ENCODE measurements at places on chromosomes 12 and 14.

GRCh38 chr12:77861317-77861716 lies 30.6 kb downstream of the NAV3 start:
- DNase-seq = no peak

DNA sequence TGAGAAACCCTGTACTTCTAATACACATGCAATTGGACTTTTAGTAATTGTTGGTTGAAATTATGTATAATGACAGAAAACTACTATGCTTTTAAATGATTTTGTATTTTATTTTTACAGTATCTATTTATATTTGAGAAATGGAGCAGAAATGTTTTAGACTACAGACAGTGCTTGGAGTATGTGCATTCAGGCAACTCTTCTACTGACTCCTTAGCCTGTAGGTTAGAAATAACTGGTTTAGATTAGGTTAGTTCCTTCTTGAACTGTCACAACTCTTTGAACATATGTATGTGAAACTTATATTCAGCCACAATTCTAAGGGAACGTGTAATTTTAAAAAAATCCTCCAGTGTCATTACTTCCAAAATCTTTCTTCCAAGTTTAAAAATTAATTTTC lies 1.7 kb downstream of the FGFR1OP2 start:
- no peak for DNase-seq

DNA sequence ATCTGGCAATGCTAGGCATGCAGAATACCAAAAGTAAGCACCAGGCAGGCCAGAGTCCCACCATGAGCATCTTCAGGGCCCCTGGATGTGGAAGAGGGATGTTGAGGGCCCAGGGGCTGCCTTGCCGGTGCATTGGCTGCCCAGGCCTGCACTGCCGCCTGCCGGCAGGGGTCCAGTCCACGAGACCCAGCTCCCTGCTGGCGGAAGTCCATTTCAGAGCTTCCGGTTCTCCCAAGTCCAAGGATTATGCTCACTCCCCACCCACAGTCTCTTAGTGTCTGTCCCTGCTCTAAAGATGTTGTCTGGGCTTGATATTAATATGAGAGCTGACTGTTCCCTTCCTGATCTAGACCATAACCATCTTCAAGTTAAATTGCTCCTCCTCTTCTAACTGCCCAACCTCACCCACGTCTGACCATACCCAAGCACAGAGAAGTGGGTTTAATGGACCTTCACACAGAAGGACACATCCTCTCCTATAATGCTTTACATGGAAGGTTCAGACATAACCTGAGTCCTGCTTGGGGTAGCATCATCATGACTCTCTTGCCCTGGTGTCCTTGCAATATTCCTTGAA lies 117.4 kb downstream of the DAD1 start:
- DNase-seq = peak; percentile 79

GRCh38 chr12:112419297-112420133 lies 768 bp downstream of the PTPN11 start:
- peak; percentile 92 for DNase-seq

GRCh38 chr14:97217111-97217885 lies 420.1 kb downstream of the VRK1 start:
- DNase-seq = no peak

GRCh38 chr14:75226755-75227544 lies 50.5 kb upstream of the TMED10 start:
- no peak for DNase-seq

- peak; percentile 51 for DNase-seq
Measured at GRCh38 chr12:5554711-5555110, 122.8 kb downstream of the NTF3 start.

DNA sequence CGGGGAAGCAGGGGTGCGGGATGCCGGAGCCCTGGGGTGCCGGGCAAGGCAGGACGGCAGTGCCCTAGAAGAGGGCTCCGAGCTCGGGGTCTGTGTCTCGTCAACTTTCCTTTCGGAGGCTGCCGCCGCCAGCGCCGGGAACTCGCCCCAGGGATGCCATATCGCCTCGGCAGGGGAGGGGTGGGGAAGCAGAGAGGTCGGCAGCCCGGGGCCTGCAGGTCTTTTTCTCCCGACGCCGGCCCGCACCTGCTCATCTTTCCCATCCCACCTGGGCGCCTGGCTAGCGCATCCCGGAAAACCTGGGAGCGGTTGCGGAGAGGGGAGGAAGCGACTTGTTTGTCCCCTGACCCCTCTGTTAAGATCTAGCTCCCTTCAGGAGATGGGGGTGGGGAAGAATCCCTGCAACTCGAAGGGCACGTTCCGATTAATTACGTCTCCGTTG lies 547 bp downstream of the CNTN1 start:
- peak; percentile 73 for DNase-seq

DNA sequence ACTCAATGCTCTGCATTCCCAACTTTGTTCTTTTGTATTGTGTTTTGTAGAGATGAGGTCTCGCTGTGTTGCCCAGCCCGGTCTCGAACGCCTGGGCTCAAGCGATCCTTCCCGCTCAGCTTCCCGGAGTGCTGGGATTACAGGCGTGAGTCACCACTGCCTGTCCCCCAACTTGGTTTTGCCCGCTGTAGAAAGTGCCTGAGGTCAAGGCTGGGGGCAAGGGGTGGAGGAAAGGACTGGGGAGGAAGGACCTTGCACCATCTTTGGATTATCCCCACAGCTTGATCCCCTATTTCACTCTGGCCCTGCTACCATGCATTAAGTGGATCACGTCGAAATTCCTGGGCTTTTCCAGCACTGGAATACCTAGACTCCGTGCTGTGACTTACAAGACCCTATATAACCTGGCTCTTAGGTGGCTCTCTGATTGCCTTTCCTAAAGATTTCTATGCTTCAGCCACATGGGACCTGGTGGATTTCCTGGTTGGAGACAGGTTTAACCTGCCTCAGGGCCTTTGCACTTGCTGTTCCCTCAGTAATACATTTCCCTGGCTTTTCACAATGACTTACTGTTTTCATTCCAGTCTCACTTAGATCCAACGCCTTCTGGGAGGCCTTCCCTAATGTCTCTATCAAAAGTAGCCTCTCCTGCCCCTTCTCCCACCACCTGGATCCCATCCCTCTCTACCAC lies 608 bp upstream of the PIANP start:
- DNase-seq = peak; percentile 57

DNA sequence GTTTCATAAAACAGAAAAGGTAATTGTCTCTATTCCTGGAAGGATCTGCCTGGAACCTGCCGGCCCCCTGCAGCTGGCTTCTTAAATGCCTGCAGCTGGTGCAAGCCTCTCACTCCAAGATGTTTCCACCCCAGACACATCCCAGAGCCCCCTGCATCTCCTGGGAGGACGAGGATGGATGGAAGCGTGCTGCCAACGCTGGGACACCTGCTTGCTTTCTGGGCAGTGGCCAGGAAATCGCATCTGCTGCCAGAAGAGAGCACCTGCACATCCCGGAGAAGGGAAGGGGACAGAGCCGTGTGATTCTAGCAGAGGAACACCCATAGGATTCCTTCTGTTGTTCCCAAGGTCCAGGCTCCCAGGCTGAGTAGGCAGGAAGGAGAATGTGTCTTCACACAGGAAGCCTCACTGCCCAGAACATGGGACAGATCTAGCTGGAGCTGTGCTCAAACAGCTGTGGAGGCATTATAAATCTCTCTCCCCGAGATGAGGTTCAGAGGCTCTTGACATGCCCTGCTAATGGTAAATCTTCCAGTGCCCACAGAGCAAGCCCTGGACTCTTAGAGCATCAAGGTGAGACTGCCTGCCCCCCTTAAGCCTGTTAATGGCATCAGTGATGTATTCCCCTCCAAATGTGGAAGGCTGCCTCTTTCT lies 138.8 kb upstream of the MAP1LC3B2 start:
- no peak for DNase-seq

DNA sequence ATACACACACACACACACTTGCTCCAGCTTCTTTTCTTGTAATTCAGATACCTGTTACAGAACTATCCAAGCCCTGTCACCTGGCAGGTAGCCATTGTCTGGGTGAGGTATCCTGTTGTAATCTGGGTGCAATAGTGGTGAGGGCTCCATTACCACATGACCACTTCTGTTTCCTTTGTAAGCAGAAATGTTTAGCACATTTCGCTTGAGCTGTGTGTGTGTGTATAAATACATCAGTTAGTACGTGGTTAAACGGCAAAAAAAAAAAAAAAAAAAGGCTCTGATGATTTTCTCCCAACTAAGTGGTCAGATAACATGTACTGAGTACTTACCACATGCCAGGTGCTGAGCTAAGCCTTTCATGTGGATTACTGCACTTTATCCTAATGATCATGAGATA lies 129.3 kb upstream of the SSTR1 start:
- DNase-seq = no peak

- DNase-seq = no peak
Measured at GRCh38 chr14:66600416-66600815, 92.5 kb downstream of the GPHN start.

DNA sequence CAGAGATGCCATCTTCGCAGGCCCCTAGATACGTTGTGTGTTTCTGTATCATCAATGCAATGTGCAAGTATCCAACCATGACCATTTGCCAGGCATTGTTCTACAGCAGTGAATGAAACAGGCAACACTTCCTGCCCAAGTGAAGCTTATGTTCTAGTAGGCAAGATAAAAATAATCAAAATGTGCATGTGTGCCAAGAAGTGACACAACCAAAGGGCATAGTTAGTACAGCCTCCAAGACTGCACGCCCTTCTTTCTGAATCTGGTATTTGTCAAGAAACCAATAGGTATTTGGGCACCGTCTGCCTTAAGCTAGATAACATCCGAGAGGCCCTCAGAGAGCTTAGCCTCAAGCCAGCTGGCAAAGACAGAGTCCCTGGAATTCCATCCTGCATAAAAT lies 152.0 kb downstream of the TMEM132C start:
- no peak for DNase-seq

GRCh38 chr12:60168441-60168840 lies 572.6 kb downstream of the SLC16A7 start:
- DNase-seq = no peak

- DNase-seq = no peak
Measured at GRCh38 chr14:24311837-24312615, 724 bp downstream of the LTB4R start.

DNA sequence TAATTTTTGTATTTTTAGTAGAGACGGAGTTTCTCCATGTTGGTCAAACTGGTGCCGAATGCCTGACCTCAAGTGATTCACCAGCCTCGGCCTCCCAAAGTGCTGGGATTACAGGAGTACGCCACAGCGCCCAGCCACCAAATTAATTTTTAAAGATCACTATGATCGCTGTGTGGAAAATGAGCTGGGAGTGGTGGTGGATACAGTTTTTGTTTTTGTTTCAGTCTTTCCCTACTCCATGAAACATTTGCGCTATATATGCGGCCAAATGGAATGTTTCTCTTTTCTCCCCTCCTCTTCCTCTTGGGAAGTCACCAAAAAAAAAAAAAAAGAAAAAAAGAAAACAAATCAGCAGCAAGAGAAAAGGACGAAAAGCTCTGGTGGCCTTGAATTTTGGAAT lies 20.8 kb upstream of the P2RX4 start:
- DNase-seq = no peak

- DNase-seq = no peak
Measured at GRCh38 chr14:56608689-56609088, 29.1 kb downstream of the TMEM260 start.

GRCh38 chr12:23349564-23349963 lies 599.9 kb downstream of the SOX5 start:
- DNase-seq = no peak

DNA sequence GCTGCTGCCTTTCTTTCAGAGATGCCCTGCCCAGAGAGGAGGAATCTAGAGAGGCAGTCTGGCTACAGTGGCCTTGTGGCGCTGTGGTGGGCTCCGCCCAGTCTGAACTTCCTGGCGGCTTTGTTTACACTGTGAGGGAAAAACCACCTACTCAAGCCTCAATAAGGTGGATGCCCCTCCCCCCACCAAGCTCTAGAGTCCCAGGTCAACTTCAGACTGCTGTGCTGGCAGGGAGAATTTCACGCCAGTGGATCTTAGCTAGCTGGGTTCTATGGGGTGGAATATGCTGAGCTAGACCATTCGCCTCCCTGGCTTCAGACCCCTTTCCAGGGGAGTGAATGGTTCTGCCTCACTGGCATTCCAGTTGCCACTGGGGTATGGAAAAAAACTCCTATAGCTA lies 25.6 kb downstream of the SPATA7 start:
- DNase-seq = no peak

GRCh38 chr14:91649930-91650329 lies 82.0 kb downstream of the CATSPERB start:
- no peak for DNase-seq
